ENCODE measurements at places on chromosomes 5 and 9. TPM values are rescaled to one million over a fixed set of nuclear protein-coding genes. Genes with fewer than 3 reads are reported as not detected.

CAST gene
- total RNA-seq: 276 TPM

UBE2B gene
- total RNA-seq: 83.7 TPM

PCDHGA11 gene
- total RNA-seq: 0.21 TPM

PCDHA8 gene
- not detected for total RNA-seq

TMEM174 gene
- not detected for total RNA-seq

ELOVL7 gene
- 23.2 TPM for total RNA-seq

SLC2A8 gene
- 2.2 TPM for total RNA-seq

SLC6A19 gene
- total RNA-seq: not detected

OTP gene
- total RNA-seq: not detected

PCA3 gene
- total RNA-seq: under 0.01 TPM

CATSPER3 gene
- 0.10 TPM for total RNA-seq

MYO10 gene
- 1.0 TPM for total RNA-seq

SLC36A2 gene
- total RNA-seq: not detected

PCAT7 gene
- not detected for total RNA-seq

TTC16 gene
- 1.9 TPM for total RNA-seq

SHISAL2B gene
- total RNA-seq: not detected

RFESD gene
- total RNA-seq: 3.6 TPM

CAVIN4 gene
- total RNA-seq: not detected

GLDC gene
- 0.21 TPM for total RNA-seq

HCN1 gene
- total RNA-seq: not detected

SH2D3C gene
- total RNA-seq: 12.6 TPM

LEAP2 gene
- 0.21 TPM for total RNA-seq

UGT3A1 gene
- under 0.01 TPM for total RNA-seq

PCDHB14 gene
- total RNA-seq: not detected
